Bone marrow (tissue), 2 donors: ENCODE measurements at places on chromosomes 4 and X.

GRCh38 chr4:143286701-143287571 is 49.7 kb upstream of the GAB1 start:
- DNase-seq = no peak

GRCh38 chr4:30920043-30920442 is 199.9 kb downstream of the PCDH7 start:
- DNase-seq = no peak

- no peak for DNase-seq
Observed at GRCh38 chrX:10450229-10450958, 170.0 kb downstream of the MID1 start.

GRCh38 chr4:73053076-73053475 is 16.4 kb downstream of the COX18 start:
- no peak for DNase-seq

DNA sequence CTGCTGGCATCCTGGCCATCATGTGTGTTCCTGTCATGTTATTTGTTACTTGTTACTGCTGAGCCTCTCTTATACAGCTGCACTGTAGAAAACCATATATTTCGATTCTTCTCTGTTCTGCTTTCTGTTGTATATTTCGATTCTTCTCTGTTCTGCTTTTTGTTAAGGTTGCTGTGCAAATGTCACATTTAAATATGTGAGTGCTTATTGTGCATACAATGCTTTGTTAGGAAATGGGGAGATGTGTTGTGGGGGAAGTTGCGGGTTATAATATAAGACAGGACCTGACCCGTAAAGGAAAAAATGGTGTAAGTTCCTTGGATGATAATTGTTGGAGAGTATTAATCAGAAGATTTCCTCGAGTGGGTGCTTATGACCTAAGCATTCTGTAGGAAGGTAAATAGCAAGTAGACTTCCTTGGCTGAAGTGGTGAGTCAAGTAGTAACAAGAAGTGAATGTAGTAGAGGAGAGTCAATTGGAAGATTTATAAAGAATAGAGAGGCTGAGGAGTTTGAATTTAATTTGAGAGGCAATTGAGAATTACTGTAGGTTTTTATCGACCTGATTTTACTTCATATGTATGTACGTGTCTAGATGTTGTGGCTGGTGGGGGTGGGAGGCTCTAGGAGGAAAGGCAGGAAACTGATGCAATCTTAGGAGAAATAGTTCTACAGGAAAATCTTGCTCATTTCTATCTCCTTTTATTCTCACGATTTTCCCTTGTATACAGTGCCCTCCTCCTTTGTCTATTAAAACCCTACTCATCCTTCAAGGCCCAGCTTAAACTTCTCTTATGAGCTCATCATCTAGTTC is 8.5 kb downstream of the OGT start:
- DNase-seq = no peak

DNA sequence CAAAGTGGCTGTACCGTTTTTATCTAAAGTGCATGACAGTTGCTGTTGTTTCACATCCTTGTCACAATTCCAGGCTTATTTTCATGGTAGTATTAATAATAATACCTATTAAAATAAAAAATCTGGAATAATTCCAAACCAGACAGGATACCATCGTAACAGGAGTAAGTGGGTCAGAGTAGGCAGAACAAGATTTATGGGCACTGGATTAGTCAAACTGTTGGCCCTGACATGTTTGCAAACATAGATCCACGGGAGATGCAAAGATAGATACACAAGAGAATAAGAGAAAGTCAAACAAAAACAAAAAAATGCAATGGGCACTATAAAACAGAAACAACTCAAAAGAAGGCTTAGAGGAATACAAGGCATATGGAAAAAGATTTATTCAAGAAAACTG is 449.5 kb upstream of the HS3ST1 start:
- no peak for DNase-seq

DNA sequence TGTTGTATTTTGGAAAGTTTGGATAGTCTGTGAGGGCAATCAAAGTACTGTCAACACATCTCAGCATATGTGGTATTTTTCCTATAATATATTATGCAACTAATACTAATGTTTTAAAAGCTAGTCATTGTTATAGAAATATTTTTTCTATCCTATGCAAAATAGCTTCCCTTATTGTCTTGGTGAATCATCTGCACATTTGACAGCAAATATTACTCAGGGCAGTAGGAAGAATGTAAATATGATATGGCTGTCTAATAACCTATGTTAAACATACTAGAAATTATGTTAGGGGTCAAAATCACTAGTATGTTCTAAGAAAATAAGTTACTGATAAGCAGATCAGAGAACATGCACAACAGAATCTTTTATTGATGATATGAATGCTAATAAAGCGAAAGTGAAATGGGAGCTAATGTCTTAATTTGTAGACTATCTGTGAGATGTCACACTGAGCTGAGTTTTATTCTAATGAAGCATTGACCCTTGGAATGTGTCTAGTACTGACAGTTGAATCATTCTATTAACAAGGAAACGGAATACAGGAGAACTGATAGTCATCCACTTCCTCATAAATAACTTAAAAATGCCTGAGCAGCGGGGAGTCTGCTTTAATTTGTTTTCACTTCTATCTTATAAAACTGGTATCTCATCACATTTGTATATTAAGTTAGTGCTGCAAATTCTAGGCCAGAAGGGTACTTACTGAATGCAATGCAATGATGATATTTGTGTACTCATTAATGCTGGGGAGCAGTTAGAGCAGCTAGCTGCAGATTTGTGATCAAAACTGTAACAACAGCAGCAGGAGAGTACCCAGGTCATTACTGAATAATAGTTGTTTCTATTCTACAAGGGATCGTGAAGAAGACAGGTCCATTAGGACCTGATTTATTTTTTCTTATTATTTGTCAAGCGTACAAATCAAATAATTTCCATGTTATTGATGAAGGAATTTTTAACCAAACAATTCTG is 440.3 kb upstream of the AADAT start:
- DNase-seq = no peak

DNA sequence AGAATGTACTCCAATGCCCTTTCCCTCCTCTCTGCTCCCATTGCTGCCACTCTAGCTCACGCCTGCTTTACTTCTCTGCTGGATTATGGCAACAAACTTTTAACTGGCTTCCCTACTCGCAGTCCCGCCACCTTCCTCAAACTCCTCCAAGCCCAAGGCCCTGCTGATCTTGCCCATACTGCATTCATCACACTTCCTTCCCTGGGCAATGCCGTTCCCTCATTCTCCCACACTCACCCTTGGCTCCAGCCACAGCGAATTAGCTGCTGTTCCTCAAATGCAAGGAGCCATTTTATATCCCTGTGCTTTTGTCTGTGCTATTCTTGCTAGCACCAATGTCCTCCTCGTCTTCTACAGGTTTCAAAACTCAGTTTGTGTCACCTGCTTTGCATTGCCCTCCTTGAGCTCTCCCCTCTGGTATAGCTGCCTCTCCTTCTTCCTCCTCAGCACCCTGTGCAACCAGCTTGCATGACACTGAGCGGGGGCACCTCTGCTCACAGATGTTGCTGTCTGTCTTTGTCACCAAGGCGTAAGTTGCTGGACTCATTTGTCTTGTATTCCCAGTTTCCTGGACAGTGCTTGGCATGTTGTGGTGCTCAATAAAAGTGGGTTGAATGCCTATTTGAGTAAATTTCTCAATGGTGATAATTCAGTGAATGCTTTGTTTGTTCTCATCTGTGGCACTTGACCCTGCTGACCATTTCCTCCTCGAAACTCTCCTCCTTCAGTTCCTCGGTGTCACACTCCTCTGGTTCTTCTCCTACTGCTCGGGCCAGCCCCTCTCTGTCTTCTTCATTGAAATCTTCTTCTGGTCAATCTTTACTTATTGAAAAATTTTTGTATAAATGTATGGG is 22.4 kb upstream of the MGST2 start:
- no peak for DNase-seq

DNA sequence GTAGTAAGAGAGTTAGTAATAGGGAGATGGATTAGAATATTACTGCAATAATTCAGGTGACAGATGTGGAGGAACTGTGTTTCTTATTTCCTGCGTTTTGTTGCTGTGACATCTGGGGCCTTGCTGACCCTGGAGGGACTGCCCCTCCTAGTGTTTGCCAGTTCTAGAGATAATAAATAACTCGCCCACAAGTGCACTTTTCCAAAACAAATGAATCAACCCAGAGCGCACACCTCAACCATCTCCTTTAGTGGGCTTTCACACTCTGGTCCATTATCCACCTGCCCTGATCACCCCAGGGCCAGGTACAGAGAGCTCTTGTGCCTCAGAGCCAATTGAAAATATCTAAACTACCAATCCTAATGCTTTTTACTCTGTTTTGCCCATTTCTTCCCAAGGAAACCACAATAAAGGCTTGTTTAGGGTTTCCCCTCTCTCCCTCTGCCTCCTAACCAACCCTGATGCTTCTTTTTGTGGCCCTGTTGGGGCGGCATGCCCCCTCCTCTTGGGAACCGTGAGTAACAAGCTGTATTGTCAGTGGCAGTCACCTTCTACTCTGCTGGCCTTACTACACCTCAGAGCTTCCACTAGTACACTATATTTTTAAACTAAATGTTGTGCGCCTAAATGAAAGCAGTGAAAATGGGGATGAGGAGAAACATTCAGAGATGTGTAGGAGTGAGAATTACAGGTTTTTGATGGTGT is 270.5 kb downstream of the TENM3 start:
- DNase-seq = no peak
